ENCODE measurements at places on chromosomes 1 and 21.

DNA sequence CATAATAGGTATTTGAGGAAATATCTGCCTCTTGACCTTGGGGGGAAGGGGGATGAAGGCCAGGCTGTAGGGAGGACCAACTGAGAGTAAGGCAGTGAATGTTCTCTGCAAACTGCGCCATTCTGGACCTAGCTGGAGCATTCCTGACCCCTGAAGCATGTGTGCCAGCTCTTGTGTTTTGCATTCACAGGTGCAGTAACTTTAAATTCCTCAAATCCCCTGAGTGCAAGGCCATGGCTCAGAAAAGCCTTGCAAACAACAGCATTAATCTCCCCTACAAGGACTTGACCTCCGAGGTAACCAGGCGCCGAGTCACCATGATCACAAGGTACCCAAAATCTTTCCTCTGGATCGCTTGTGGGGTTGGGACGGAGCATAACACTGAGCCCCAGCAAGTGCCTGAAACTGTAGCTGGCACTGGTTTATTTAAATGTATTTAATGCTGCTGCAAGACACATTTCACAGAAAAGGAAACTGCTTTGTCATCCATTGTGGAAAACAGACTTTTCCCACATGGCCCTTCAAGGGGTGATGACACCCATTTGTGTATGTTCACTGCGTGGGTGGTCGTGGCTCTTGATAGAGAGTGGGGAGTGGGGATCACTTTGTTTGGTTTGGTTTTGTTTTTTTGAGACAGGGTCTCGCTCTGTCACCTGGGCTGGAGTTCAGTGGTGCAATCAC lies 1.7 kb downstream of the MYOCOS start:
- no peak for DNase-seq

- DNase-seq: no peak
Observed at GRCh38 chr1:175936736-175937135, 193.3 kb upstream of the TNR start.

- DNase-seq: no peak
Observed at GRCh38 chr21:33013626-33014025, 12.1 kb upstream of the OLIG2 start.

DNA sequence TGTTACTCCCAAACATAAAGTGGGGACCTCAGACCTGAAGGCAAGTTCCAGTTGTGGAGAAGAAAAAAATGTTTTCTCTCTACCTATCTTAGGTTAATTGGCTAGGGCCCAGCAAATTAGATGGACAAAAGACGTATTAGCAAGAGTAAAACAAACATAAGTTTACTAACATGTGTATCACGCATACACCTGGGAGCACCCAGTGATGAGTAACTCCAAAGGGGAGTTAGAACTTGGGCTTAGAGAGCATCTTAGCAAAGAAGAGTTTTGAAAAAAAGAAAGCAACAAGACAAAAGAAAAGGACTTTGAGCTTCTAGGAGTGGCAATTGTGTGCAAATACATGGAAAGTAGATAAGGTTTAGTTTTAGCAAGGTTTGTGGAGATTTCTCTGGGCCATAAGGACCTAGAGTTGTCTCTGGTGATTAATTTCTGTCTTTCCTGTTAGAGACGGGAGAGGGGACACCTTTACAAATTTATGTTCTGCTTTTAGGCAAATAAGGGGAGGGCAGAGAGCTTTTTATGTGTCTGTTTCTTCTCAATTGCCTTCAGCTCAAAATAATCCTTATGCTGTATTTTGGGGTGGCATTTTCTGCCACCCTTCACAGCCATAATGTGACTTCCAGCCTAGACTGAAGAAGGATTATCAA lies 76.7 kb upstream of the PTGFRN start:
- no peak for DNase-seq

GRCh38 chr1:229842302-229843255 lies 216.5 kb downstream of the URB2 start:
- no peak for DNase-seq

Data from activated T-helper 1 cell treated with anti-CD3 and anti-CD28 coated beads, Interleukin-2, amount 50 U/mL, for 16 hours (primary cell).